ENCODE measurements at places on chromosomes 3 and 15. TPM values are rescaled to one million over a fixed set of nuclear protein-coding genes. Genes with fewer than 3 reads are reported as not detected.

Gene CRYGS
- not detected for total RNA-seq

Gene TMEM40
- 0.10 TPM for total RNA-seq

Gene CKMT1A
- total RNA-seq = not detected

Gene C3orf20
- total RNA-seq = not detected

Gene NANOGP8
- not detected for total RNA-seq

DNA sequence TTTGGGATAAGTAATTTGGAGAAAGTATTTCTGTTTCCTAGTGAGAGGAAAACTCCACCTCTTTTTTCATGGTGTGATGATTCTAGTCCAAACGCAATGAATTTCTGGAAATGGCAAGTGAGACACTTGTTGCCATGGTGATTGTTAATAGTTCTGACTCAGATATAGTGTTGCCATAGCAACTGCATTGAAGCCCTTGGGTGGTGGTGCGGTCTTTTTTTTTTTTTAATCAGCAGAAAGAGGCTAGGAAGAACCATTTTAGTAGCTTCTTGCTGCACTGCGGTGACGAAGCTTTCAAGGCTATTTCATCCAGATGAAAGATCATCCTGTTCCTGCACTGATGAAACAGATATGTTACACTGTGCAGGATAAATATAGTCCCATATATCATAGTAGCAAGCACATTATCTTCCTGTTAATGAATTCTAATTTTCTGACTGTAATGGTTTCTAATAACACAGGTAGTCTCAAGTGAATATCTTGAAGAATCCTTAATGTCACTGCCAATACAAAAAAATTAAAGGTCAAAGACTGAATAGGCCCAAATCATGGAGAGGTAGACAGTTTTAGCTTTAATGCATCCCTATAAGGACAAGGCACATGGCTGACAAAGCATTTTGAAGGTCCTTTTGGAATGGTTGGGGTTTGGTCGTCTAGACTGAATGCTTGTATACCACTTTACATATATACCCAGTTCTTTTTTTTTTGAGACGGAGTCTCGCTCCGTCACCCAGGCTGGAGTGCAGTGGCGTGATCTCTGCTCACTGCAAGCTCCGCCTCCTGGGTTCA is 125.1 kb upstream of the ZBTB20 start:
- DNase-seq = peak; percentile 76

DNA sequence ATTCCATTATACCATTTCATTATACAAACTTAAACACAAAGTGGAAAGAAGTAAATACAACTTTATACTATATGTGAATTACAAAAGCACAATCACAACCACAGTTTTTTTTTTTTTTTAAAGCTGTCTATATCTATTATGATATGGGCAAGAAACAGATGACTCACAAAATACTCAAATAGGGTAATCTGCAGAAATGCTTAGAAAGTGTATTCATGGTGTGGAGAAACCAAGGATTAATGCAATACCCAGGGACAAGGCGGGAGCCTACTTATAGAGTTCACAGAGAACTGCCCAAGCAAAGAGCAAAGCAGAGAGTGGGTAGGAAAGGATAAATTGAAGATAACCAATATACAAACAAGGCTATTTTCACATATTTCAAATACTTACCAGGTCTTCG is 332.0 kb downstream of the FHIT start:
- no peak for DNase-seq

GRCh38 chr15:33008284-33008995 is 186.1 kb downstream of the FMN1 start:
- DNase-seq = no peak

GRCh38 chr3:16055606-16056211 is 118.8 kb upstream of the GALNT15 start:
- DNase-seq = no peak

GRCh38 chr3:154510780-154511179 is 80.8 kb upstream of the GPR149 start:
- no peak for DNase-seq

DNA sequence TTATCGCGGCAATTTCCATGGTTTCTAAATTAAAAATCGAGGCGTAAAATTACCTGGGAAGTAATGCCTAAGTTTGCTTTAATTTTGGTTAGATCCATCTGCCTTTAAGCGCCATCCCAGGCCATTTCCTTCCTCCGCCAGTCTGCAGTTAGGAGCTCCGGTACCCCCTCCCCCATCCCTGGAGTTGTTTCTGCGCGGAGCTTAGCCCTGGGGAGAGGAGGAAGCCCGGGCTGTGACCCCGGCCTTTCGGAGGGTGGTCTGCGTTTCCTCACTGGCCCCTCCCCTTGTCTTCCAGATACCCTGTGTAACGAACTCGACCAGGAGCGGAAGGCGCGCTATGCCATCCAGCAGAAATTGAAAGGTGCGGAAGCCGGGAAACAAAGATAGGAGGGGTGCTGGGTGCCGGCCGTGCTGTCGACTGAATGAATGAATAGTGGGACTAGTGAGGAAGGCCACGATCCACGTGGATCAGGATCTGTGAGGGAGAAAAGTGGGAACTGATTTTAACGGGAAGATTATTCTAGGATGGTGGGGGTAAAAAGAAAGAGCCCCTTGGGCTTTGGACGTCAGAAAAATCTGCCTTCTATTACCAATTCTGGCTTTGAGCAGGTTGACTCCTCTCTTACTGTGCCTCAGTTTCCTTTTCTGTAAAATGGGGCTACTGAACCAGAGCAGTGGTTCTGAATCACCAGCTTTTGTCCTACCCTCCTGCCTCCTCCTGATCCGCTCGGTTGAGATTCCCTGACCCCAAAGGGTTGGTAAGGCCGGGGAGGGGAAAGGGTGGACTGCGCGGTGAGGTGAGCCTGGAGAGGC is 6.7 kb downstream of the RNU6-1 start:
- no peak for DNase-seq

DNA sequence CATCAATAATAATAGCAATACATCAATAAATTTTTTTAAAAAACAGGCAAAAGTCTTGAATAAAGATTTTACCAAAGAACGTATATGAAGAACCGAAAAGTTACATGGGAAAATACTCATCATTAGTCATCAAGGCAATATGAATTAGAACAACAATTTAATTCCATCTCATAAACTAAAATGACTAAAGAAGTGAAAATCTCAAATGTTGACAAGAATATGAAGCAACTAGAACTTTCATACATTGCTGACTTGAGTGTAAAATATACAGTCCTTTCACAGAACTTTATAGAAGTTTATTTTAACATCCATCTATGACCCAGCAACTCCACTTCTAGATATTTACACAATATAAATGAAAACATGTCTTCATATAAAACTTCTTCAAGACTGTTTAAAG is 35.3 kb upstream of the ABHD10 start:
- DNase-seq = no peak

DNA sequence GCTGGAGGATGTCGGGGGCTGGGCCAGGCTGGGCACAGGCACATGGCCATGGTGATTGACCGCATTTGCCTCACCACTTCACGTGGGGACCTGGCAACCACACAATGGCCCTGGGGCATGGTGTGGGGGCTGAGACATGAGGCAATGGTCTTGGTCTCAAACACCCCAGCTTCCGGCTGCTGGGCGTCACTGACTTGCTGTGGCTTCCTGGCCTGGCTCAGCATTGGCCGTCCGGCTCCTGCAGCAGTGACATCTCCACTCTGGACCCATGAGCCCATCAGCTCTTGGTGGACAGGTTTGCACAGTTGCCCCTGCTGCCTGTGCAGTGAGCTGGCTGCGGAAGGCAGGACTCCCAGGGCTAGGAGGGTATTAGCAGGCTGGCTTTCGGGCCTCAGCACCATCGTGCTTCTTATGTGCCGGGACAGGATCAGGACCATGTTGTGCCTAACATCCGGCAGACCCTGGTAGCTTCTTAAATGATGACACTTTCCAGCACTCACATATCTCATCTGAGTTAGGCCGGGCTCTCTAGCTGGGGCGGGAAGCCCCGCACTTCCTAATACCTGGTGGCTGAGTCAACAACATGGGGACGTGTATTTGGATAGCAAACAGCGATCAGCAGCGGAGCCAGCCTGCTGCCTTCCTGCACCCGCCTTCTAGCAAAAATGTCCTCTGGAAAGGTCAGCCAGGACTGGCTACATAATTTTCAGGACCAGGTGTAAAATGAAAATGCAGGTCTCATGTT is 34.1 kb downstream of the ZNF710 start:
- no peak for DNase-seq

DNA sequence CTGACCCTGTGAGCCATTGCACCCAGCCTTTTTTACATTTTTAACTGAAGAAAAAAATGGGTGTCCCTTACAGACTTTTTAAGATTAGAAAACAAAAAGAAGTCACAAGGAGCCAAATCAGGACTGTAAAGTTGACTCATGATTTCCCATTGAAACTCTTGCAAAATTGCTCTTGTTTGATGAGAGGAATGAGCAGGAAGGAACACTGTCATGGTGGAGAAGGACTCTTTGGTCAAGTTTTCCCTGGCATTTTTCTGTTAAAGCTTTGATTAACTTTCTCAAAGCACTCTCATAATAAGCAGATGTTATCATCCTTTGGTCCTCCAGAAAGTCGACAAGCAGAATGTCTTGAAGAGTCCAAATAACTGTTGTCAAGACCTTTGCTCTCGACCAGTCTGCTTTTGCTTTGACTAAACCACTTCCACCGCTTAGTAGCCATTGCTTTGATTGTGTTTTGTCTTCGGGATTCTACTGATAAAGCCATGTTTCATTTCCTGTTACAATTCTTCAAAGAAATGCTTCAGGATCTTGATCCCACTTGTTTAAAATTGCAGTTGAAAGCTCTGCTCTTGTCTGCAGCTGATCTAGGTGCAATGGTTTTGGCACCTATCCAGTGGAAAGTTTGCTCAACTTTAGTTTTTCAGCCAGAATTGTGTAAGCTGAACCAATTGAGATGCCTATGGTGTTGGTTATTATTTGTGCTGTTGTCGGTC is 369.4 kb downstream of the MAGI1 start:
- peak; percentile 62 for DNase-seq

DNA sequence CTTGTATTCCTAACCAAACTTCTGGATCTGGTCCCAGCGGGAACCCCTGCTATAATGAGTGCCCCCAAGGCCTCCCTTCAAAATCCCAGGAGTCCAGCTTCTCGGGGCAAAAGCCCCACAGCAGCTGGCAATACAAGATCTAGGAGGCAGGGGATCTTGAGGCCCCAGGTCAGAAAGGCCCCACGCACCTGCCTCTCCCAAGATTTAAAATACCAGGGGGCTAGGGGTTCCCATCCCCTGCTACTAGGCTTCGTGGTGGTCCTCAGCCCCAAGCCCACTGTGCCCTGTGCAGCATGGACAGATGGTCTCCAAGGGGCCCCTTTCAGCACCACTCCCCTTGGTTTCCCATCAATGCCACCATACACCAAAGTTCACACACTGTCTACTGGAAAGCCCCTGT is 15.8 kb upstream of the CYP11A1 start:
- no peak for DNase-seq

GRCh38 chr3:14774431-14774830 is 44.3 kb upstream of the FGD5 start:
- DNase-seq = no peak

GRCh38 chr15:50905055-50905454 is 3.4 kb upstream of the AP4E1 start:
- DNase-seq = no peak

GRCh38 chr15:67812241-67812644 is 13.1 kb upstream of the SKOR1 start:
- no peak for DNase-seq

DNA sequence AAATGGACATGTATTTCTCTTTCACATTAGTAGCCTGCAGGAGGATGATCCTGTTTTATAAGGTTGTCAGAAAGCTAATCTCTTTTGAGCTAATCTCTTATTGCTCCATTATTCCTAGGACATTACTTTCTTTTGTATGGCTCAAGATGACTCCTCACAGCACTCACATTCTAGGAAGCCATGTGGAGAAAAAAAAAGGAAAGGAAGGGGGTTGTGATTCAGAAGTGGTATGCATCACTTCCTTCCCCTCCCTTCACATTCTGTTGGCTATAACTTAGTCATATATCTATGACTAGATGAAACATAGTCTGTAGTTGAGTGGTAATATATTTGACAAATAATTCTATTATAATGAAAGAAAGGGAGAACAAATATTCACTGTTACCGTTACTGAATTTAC is 168.8 kb upstream of the TTC14 start:
- peak; percentile 51 for DNase-seq

- DNase-seq = peak; percentile 26
Measured at GRCh38 chr3:10594915-10595314, 89.5 kb upstream of the ATP2B2 start.

DNA sequence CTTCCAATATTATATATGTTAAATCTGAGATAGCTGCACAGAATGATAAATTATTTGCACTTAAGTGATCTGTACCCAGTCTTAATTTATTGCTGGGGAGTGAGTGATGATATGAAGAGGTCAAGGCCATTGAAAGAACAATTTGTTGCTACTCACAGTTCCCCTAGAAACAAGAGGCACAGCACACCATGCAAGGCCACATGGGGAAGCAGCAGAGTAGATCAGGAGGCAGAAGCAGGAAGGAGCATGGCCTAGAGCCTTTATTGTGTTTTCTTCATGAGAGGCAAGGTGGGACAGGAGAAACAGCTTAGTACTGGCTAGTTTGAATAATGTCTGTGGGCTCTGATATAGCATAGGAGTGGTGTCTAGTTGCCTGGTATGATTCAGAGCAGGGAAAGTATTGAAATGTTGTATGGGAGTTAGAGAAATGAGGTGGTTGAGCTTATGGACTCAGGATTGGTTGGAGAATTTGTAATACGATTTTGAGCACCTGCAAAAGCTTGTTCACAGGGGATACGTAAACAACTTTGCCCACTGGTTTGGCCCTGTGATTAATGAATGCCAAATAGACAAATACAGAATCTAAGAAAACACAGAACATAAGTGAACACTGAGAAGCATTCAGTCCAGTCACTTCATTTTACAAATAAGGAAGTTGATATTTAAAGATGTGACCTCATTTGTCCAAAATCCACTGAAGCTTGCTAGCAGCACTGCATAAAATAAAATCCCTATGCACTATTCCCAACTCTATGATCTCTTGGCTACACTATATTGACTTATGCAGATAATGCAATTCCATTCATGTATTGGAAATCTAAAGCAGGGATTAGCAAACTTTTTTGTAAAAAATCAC is 71.7 kb downstream of the TMCO5A start:
- DNase-seq = peak; percentile 5

GRCh38 chr15:88546248-88547129 is at the start of gene DET1:
TSS of gene DET1 (minus strand) at chr15:88546681. CDS start at chr15:88531705, 14,976 bp downstream.
- peak; percentile 91 for DNase-seq

All from renal cortical epithelial cell (primary cell).